ENCODE measurements at places on chromosomes 4 and X. TPM values are rescaled to one million over a fixed set of nuclear protein-coding genes. Genes with fewer than 3 reads are reported as not detected.

DNA sequence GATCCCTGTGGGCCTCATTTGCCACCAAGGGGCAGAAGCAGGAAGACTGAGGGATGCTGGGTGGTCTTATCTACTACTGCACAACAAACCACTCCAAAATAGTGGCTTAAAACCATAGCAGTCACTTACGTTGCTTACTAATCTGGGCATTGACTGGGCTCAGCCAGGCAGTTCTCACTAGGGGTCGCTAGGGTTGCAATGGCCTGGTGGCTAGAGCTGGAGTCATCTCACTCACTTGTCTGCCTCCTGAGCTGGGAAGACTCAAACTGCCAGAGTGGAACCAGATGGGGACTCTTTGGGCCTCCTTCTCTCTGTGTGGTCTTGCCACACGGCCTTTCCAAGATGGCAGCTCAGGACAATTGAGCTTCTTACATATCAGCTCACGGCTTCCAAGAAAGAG lies 216.3 kb upstream of the BCOR start:
- H3K36me3 ChIP-seq = no peaks in the 10 kb centered on the region
- no peak overlapping the region for H3K4me3 ChIP-seq
- H3K27ac ChIP-seq = no peak overlapping the region
- H3K4me1 ChIP-seq = no peaks in the 10 kb centered on the region
- no peak for DNase-seq

DNA sequence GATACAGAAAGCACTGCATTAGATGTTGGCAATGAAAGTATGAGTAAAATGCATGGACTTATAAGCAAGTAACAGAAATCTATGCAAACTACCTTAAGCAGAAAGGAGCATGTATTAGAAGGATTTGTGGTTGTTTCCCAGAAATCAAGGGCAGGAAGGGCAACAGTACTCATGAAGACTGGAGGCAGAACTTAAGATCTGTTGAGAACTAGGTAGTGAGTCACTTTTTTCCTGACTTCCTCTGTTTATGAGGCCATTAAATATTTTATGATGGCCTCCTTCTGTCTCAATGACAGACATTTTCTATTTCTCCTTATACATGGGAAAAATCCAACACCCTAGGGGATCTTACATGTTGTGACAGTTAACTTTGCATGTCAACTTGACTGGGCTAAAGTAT lies 398.2 kb downstream of the MID1IP1 start:
- no peaks in the 10 kb centered on the region for H3K27me3 ChIP-seq
- H3K36me3 ChIP-seq = no peaks in the 10 kb centered on the region
- no peak overlapping the region for H3K4me3 ChIP-seq
- no peaks in the 10 kb centered on the region for H3K4me1 ChIP-seq
- H3K27ac ChIP-seq = no peak overlapping the region
- DNase-seq = no peak

STBD1 gene
- total RNA-seq = 5.5 TPM

REELD1 gene
- total RNA-seq = not detected

DNA sequence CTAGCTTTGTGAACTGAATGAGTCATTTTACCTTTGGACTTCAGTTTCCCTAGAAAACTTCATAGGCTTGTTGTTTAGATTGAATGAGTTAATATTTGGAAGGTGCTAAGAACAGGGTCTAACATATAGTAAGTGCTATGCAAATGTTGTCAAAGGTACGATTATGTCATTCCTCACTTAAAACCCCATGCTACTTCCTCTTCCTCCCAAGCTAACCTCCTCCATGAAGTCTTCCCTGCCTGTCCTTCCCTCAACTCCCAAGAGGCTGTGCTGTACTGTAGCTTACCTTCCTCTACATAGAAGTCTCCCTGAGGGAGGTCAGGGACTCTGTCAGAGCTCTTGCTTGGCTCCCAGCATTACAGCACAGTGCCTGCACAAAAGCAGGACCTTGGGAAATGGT lies 103.4 kb upstream of the PJA1 start:
- no peaks in the 10 kb centered on the region for H3K27me3 ChIP-seq
- no peak overlapping the region for H3K27ac ChIP-seq
- no peaks in the 10 kb centered on the region for H3K4me1 ChIP-seq

CPZ gene
- 0.29 TPM for total RNA-seq

GRCh38 chr4:98343626-98344025 lies 82.4 kb downstream of the RAP1GDS1 start:
- H3K4me1 ChIP-seq = no peaks in the 10 kb centered on the region
- no peak overlapping the region for H3K27ac ChIP-seq
- H3K4me3 ChIP-seq = no peak overlapping the region
- H3K27me3 ChIP-seq = no peaks in the 10 kb centered on the region

DNA sequence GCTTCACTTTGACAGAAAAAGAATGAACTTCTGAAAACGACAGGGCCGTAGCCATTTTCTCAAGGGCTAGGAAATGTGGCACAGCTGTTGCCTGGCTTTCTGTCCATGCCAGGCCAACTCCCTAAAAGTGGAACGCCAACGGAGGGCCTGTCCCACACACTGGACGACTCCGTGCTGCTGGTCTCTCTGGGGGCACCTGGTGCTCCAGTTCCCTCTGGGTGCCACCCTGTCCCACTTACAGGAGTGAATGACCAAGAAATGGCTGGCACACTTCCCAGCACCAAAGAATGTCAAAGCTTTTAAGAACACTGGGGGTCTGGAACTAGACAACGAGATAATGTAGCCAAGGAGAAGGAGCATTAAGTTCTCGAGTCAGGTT lies 40.9 kb downstream of the GATB start:
- no peaks in the 10 kb centered on the region for H3K4me1 ChIP-seq
- DNase-seq = no peak
- H3K4me3 ChIP-seq = no peak overlapping the region
- no peak overlapping the region for H3K27ac ChIP-seq
- H3K36me3 ChIP-seq = no peaks in the 10 kb centered on the region

- no peak for DNase-seq
- no peak overlapping the region for H3K4me3 ChIP-seq
Observed at GRCh38 chr4:18069810-18070209, 48.3 kb upstream of the LCORL start.

SOD3 gene
- total RNA-seq = 78.6 TPM

DNA sequence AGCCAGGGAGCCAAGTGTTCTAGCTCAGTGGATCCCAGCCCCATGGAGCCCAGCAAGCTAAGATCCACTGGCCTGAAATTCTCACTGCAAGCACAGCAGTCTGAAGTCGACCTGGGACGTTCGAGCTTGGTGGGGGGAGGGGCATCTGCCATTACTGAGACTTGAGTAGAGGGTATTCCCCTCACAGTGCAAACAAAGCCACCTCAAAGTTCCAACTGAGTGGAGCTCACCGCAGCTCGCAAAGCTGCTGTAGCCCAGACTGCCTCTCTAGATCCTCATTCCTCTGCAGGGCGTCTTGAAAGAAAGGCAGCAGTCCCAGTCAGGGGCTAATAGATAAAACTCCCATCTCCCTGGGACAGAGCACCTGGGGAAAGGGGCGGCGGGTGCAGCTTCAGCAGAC lies 226.3 kb downstream of the ZIC3 start:
- no peaks in the 10 kb centered on the region for H3K27me3 ChIP-seq
- no peak overlapping the region for H3K4me3 ChIP-seq
- no peaks in the 10 kb centered on the region for H3K36me3 ChIP-seq
- no peak overlapping the region for H3K27ac ChIP-seq
- DNase-seq = no peak

DOCK11 gene
- total RNA-seq = 22.8 TPM

ABCD1 gene
- 12.0 TPM for total RNA-seq

DNA sequence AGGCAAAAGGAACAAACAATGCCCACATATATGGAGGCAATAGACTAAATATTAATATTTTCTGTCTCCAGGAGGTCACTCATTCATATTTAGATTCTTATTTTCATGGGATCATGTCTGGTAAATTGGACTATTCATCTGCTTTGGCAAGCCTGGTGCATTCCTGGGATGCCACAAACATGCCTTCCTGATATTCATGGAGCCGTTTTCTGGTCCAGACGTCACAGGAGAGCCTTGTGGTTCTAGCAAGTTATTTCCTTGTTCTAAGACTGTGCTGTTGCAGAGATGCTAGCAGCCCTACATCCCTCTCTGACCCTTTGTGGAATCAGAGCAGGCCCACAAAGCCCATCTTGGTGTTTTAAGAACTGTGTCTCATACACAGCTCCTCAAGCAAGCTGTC lies 16.1 kb upstream of the EXOSC9 start:
- DNase-seq = no peak
- no peaks in the 10 kb centered on the region for H3K36me3 ChIP-seq
- H3K27ac ChIP-seq = no peak overlapping the region
- H3K27me3 ChIP-seq = no peaks in the 10 kb centered on the region
- no peaks in the 10 kb centered on the region for H3K4me1 ChIP-seq

UBA6 gene
- total RNA-seq = 42.3 TPM

- H3K36me3 ChIP-seq = no peaks in the 10 kb centered on the region
- DNase-seq = no peak
- no peak overlapping the region for H3K27ac ChIP-seq
- no peaks in the 10 kb centered on the region for H3K4me1 ChIP-seq
Observed at GRCh38 chrX:109472939-109473735, 8.7 kb downstream of the GUCY2F start.

GC gene
- total RNA-seq = not detected

DNA sequence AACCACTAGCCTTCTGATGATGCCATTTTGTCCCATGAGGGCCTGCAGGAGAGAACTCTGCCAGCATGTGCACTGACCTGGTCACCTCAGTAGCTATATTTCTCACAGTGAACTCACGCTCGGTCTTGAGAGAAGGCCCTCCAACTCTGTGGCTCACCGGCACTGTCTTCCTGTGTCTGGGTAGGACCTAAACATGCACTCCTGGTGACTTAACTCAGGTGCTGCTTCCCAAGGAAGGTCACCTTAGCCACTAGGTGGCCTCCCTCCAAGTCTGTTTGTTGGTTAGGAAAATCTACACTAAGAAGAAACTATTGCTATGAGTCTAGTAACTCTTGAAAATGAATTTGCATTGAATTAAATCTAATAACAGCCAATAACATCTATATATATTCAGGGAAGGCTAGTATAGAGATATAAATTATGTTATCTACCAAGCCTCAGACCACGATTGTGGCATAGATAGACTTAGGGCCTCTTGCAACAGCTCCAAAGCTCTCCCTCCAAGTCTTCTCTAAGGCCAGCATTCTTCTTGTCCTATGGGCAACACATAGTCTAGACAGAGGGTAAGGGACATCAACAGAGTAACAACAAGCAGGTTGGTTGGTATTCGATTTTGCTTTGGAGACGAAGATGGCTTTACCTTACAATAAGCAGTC lies 24.7 kb downstream of the TLR10 start:
- H3K36me3 ChIP-seq = no peaks in the 10 kb centered on the region
- H3K27me3 ChIP-seq = no peaks in the 10 kb centered on the region
- H3K27ac ChIP-seq = no peak overlapping the region
- DNase-seq = no peak
- H3K4me1 ChIP-seq = no peaks in the 10 kb centered on the region
- no peak overlapping the region for H3K4me3 ChIP-seq

DNA sequence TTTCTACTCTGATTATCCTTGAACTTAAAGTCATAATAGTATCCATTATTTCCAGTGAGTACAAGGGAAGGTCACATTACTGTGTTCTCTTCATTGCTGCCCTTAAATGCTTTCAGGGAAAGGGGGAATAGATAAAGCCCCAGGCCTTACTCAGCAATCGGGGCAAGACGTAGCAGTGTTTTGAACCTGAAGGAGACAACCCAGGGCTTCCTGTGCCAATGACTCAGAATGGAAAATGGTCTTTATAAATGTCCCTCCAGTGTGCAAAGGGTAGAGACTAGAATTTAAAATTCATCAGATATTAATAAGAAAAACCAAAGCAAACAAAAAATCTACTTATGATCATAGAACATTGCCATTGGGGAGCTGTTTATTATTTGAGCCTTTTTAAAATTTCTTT lies 23.7 kb downstream of the TLR8 start:
- no peak for DNase-seq
- H3K27me3 ChIP-seq = no peaks in the 10 kb centered on the region
- H3K4me3 ChIP-seq = no peak overlapping the region
- H3K4me1 ChIP-seq = no peaks in the 10 kb centered on the region
- no peaks in the 10 kb centered on the region for H3K36me3 ChIP-seq

ATP8A1 gene
- 34.7 TPM for total RNA-seq

GRCh38 chrX:151973851-151974335 lies 583 bp downstream of the GABRE start:
- peak overlapping the region; percentile 29 for H3K4me3 ChIP-seq
- peak overlapping the region; percentile 64 for H3K27ac ChIP-seq
- H3K36me3 ChIP-seq = no peaks in the 10 kb centered on the region
- DNase-seq = peak; percentile 25

GRCh38 chr4:25879091-25879584 lies 16.4 kb upstream of the SEL1L3 start:
- no peaks in the 10 kb centered on the region for H3K27me3 ChIP-seq
- DNase-seq = no peak
- H3K27ac ChIP-seq = no peak overlapping the region

DNA sequence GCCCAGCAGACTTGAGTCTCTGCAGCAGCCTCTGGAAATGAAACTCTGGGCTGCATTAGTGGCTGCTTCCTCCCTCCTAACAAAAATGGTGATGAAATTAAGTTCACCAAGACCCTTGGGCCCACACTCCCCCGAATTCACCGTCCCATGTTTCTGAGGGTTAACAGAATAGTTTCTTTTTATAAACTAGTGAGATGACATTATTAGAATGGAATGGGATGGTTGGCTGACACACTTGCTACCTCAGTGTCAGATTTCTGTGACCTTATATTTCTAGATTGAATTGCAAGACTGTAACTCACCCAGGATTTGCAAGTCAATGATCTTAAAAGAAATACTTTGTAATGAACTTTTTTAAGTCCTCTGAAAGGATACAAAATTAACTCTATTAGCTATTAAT lies 127.1 kb downstream of the SHROOM3 start:
- DNase-seq = no peak
- peak overlapping the region; percentile 12 for H3K27ac ChIP-seq
- H3K4me1 ChIP-seq = no peaks in the 10 kb centered on the region
- H3K4me3 ChIP-seq = no peak overlapping the region

- DNase-seq = no peak
- no peaks in the 10 kb centered on the region for H3K27me3 ChIP-seq
- H3K4me1 ChIP-seq = no peaks in the 10 kb centered on the region
- no peak overlapping the region for H3K4me3 ChIP-seq
- H3K27ac ChIP-seq = no peak overlapping the region
Observed at GRCh38 chr4:146511381-146511780, 10.4 kb downstream of the SLC10A7 start.
